ENCODE measurements at places on chromosomes 12 and 14.

- no peak for DNase-seq
Observed at GRCh38 chr12:113067987-113068935, 11.7 kb downstream of the DTX1 start.

GRCh38 chr12:80807640-80808288, 91.1 kb downstream of the MYF5 start:
- no peak for DNase-seq

DNA sequence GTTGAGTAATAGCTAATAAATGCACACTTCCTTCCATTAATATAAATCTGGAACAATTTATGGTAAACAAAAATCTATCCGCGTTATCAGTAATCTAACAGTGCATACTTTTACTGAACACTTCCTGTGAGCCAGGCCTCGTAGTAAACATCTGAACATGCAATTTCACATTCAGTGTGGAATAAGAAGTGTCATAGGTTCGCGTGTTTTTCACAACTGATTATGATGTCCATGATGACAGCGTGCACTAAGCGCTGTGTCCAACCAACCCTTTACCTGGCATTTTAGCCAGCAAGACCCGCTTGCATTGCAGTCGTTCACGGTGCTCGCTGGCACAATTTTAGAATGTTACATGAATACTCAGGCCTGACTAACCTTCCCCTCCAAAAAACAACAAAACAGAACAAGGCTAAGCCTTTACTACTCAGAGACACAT, 2.1 kb downstream of the PNMA1 start:
- no peak for DNase-seq

- DNase-seq = peak; percentile 1
Observed at GRCh38 chr14:95998656-95999055, 40.5 kb upstream of the C14orf132 start.

GRCh38 chr12:10098791-10099190, at the start of gene CLEC1A:
Gene CLEC1A (minus strand): TSS chr12:10098985. CDS start chr12:10098922, 63 bp downstream.
- DNase-seq = no peak

- DNase-seq = no peak
Observed at GRCh38 chr12:105929192-105929591, 209.6 kb downstream of the NUAK1 start.

- DNase-seq = no peak
Observed at GRCh38 chr14:104306450-104307040, 168.2 kb downstream of the KIF26A start.

DNA sequence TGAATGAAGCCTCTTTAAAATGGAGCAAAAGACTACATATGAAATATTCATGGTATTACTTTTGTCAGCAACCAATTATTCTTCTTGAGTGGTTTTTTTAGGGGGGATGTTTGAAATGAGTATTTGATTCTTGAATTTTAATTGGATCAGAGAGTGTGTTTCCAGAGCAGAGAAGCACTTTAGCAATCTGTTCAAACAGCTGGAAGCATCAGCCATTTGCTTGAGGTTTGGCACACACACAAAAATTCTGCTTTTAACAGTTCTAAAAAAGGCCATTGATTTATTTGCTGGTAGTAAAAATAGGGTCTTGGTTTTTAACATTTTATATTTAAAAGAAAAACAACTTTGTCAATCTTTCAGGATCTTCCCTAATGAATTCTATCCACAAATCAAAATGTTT, 292.7 kb downstream of the LRFN5 start:
- peak; percentile 28 for DNase-seq

DNA sequence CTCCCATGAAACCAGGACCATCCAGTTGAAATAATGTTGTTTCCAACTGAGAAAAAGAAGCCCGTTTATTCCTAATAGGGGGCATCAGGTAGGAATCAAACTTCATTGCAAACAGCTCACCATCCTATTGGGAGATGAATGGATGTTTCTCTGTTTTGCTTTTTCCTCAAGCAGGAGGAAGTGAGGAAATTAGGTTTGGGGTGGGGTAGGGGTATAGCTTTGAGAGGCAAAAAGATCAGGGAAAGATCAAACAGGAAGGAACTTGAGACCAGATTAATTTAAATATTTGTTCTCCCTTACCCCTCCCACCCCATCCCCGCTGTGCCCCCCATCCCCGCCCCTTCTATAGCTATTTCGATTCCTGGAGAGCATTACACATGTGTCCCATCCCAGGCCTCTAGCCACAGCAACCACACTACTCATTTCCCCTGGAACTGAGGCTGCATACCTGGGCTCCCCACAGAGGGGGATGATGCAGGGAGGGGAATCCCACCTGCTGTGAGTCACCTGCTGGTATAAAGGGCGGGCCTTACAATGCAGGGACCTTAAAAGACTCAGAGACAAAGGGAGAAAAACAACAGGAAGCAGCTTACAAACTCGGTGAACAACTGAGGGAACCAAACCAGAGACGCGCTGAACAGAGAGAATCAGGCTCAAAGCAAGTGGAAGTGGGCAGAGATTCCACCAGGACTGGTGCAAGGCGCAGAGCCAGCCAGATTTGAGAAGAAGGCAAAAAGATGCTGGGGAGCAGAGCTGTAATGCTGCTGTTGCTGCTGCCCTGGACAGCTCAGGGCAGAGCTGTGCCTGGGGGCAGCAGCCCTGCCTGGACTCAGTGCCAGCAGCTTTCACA, at the start of gene IL23A:
TSS of gene IL23A (plus strand) at position 577 of the 850 bp plus-strand sequence. CDS start at position 738, 161 bp downstream.
- no peak for DNase-seq

GRCh38 chr12:54452628-54453027, 20.8 kb downstream of the GTSF1 start:
- no peak for DNase-seq

DNA sequence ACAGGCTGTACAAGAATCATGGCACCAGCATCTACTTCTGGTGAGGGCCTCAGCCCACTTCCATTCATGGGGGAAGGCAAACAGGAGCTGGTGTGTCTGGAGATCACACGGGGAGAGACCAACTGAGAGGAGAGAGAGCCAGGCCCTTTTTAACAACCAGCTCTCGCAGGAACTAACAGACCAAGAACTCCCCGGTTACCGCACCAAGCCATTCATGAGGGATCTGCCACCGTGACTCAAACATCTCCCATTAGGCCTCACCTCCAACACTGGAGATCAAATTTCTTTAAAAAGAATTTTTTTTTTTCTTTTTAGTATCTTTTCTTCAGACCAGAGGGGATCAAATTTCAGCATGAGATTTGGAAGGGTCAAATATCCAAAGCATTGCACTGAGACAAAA, 16.7 kb upstream of the AQP2 start:
- no peak for DNase-seq

DNA sequence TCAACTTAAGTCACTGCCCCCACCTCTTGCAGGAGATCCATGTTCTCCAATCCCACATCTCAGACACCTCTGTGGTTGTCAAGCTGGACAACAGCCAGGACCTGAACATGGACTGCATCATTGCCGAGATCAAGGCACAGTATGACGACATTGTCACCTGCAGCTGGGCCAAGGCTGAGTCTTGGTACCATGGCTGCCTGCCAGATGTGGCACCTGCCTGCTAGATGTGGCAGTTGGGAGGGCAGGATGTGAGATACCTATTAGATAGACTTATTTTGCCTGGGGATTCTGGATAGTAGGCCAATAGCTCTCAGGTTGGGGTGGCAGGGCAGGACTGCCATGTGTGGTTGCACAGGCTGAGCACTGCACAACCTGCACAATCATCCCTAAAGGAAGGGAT, 7.9 kb upstream of the KRT86 start:
- DNase-seq = no peak

- no peak for DNase-seq
Observed at GRCh38 chr12:45406988-45407850, 191.3 kb downstream of the ANO6 start.

DNA sequence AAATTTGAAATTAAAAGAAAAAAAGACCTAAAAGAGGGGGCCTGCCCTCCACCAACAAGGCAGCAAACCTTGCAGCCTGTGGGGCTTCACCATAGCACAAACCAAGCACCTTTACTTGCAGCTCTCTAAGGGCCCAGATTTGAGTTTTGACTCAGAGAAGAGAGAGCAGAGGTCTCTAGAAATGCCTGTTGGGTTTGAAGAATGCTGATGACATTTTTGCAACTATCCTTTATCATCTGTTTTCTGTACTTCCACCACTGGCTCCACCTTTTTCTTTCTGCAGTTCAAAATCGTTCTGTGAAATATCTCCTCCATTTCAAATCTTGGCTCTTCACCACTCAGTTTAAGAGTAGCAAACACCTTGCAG, 83.8 kb upstream of the HMGA2 start:
- DNase-seq = no peak

GRCh38 chr14:22846811-22847307, 10.5 kb downstream of the MMP14 start:
- DNase-seq = no peak

GRCh38 chr12:129101404-129101803, 248.1 kb downstream of the GLT1D1 start:
- no peak for DNase-seq

DNA sequence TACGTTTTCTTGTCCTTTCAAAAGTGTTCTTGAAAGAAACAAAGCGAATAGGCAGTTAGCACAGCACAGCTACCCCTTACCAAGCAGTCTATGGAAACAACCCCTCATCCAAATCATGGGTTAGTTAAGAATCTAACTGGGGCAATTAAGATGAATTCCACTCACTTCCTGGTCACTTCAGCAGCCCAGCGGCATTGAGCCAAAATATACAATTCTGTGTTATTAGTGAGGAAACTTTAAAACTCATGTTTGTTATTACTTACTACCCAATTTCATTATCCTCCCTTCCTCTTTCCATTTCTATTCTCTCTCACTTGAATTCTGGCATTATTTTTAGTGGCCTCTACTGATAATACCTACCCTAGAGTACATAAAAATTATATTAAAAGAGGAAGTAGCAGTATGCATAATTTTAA, 121.4 kb downstream of the PPHLN1 start:
- DNase-seq = no peak

DNA sequence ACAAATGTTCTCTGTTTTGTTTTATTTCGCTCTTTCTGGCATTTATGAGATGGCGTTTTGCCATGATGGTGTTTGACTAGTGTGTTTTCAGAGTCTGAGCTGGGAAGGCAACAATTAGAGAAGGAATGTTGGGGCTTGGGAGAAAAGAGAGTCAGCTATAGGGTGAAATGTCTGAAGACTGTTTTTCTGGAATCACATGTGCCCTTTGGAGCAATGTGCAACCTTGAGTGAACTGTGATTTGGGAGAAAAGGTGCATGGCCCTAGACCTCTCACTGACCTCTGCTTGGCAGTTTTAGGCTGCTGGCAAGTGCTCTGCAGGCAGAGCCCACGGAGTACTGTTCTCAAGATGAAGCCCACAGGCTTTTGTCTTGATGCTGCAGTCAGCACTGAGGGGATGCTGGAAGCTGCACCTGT, 379.9 kb upstream of the PDE3A start:
- no peak for DNase-seq

- no peak for DNase-seq
Observed at GRCh38 chr12:51977320-51977753, 25.8 kb downstream of the ACVR1B start.

- DNase-seq = no peak
Observed at GRCh38 chr12:110965574-110965973, 45.2 kb upstream of the MYL2 start.

- DNase-seq = no peak
Observed at GRCh38 chr12:68234140-68234539, 8.5 kb upstream of the IL26 start.

DNA sequence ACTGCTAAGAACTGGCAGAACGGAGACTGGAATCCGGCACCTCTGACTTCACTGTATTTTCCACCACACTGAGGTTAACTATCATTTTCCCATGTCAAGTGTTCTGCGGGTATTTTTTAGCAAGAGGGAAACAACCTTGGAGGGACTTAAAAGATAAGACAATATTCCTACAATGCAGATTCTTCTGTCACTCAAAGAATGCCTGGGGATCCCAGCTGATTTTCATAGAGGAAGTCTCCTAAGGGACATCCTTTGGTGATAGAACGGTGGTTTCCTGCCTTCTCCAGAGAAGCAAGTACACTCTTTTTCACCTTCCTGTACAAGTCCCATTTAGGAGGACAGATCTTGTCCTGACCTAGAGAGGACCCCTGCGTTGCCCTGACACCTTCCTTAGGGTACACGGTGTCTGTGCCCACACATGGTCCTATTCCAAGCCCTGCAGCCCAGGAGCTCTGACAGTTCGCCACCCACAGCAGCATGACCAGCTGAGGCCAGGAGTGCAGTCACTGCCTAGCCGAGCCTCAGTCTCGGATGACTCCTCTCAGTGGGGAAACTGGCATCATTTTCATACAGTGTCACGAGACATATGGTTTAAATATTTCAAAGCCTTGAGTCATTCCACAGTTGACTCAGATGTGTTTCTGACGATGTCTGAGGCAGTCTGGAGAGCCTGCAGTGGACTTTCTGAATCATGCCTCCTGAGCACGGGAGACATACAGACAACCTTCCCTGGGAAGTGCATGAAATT, 181.3 kb upstream of the FKBP4 start:
- peak; percentile 82 for DNase-seq

- DNase-seq = no peak
Observed at GRCh38 chr14:75628816-75629215, 31.9 kb downstream of the ERG28 start.

DNA sequence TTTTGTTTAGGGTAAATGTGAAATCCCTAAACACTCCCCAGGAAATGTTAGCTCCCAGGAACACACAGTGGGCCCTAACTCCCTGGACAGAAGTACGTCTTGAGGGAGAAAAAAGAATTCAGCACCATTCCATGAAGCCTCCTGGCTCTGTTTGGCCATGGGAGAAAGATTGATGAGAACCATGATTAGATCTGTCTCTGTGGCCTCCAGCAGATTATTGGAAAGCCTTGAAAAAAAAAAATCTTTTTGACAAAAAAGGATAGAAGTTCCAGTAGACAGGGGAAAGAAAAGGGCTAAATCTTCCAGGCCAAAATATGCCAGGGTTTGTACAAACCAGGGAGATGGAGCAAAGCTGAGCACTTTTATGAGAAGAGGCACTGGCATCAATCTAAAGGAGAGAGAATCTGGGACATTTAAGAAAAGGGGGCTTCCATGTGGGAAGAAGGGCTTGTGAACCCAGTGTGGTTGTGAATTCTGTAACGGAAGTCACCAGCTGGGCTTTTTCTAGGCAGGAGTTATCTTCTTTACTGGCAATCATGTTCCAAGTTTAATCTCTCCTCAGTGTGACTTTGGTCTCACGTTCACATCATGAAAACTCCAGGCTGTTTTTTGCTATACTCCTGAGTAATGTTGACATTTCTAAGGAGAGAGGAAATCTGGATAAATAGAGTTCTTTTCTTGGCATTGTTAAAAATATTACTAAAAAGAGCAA, 426.7 kb downstream of the RAD51B start:
- no peak for DNase-seq

DNA sequence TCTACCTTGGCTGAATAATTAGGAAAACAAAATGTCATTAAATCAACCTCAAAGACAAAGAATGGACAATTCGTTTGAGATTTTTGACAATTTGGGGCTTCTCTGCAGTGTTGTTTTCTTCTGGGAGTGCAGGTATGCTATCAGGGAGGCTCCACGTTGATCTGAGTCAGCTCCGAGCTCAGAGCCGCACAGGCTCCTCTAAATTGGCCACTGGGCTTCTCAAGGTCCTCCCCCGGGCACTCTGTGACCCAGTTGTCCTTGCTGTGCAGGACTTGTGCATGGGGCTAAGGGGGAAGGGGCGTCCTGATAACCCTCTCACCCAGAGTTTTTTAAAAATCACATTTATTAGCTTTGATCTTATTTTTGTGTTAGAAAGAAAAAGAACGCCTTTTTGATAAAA, 52.7 kb downstream of the TBX3 start:
- DNase-seq = no peak
